Stimulated activated CD4-positive, alpha-beta T cell treated with anti-CD3 and anti-CD28 coated beads, Interleukin-15, amount 100 ng/mL, for 48 hours (primary cell): ENCODE measurements at places on chromosomes 11 and 22.

DNA sequence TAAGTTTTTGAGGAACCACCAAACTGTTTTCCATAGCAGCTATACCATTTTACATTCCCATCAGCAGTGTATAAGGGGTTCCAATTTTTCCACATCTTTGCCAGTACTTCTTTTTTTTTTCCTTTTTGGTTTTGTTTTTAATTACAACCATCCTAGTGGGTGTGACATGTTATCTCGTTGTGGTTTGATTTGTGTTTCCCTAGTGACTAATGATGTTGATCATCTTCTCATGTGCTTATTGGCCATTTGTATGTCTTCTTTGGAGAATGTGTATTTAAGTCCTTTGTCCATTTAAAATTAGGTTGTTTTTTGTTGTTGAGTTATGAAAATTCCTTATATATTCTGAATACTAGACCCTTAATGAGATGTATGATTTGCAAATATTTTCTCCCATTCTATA, 59.3 kb downstream of the STIM1 start:
- no peak for DNase-seq

- no peak for DNase-seq
These were observed 373.9 kb upstream of the C11orf87 start for GRCh38 chr11:109048098-109048497.

DNA sequence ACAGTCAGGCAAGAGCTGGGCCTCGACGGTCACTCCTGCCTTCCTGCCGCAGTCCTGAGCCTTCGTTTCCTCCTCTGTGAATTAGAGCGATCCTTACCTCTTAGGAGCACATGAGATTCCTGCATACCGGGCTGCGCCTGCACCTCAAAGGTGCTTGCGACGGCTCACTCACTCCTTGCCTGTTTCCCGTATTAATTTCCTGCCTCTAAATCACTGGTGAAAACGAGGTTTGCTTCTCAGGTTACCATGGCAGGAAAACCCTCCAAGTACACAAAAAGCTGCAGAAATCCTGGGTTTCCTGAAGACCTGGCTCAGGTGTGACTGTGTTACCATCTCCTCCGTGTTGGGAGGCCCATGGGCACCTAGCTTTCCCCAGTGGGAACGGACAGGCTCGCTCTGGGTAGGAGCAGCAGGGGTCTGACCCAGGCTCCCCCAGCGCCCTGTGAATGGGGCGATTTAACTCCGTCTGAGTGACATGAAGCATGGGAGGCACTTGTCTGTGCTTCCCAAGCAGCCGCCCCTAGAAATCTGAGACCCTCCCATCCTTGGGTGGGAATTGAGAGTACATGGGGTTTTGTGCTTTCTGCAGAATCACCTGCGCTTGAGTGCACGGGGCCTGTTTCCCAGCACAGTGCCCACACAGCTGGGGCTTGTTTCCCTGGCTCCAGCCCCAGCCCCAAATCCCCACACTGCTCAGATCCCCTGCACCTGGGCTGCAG, 64.8 kb downstream of the PHF21B start:
- DNase-seq: no peak

- DNase-seq: no peak
These were observed 14.5 kb downstream of the TMEM25 start for GRCh38 chr11:118545533-118545932.

GRCh38 chr22:24137595-24137994, 43.7 kb upstream of the SUSD2 start:
- DNase-seq: no peak

- DNase-seq: no peak
These were observed 1299.0 kb downstream of the LRRC4C start for GRCh38 chr11:40160418-40160817.

DNA sequence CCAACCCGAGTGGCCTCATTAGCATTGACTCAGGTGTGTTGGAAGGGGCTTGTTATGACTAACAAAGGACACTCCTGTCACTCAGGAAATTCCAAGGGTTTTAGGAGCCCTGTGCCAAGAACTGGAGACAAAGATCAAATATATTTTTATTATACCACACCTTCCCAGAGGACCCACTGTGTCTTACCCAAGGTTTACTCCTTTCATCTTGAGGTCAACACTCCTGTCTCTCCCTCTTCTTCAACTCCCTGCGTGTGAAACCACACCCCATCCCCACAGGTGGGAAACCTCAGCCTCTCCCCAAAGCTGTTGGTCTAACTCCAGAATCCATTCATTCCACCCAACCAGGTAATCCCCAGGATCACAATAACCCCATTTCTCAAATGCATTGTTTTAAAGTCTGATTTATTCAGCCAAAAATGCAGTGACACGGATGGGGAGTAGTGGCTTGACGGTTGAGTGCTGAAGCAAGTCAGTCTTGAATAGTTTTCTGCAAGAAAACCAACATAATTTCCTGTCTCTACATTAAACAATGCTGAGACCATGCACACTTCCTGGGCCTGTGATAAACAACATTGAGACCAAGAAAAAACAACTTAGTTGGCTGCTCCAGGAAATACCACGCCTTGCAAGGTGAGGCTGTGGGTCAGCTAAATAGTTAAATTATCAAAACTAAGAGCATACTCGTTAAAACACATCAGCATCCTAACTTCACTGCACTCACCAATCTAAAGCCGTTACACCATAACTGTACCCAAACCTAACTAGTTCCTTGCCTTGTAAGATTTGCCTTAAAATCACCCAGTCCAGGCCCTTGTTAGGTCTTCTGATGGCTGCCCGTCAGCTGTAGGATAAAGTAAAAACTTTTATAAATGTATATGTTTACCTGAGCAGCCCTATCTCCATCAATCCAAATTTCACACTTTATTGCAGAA, 38.5 kb upstream of the SPON1 start:
- DNase-seq: no peak

GRCh38 chr11:27241311-27242122, 121.5 kb downstream of the CCDC34 start:
- no peak for DNase-seq

DNA sequence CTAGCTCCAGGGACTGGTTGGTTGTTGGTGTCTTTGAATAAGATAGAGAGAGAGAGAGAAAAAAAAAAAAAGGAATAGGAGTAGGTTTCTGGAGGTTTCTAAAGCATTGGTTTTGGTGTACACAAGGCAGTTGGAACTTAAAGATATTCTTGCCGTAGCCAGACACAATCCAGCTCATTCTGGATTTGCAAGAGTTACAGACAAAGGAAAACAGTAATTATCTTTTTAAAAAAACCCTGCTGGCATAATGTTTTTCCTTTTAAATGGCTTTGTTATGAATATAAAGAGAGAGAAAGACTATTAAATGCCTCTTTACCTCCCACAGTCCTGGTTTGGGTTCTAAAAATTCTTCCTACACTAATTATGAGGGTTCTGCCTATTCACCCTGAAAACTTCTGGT, 120.4 kb upstream of the RAG2 start:
- DNase-seq: no peak

- no peak for DNase-seq
These were observed 2.2 kb downstream of the LRFN4 start for GRCh38 chr11:66858939-66859685.

DNA sequence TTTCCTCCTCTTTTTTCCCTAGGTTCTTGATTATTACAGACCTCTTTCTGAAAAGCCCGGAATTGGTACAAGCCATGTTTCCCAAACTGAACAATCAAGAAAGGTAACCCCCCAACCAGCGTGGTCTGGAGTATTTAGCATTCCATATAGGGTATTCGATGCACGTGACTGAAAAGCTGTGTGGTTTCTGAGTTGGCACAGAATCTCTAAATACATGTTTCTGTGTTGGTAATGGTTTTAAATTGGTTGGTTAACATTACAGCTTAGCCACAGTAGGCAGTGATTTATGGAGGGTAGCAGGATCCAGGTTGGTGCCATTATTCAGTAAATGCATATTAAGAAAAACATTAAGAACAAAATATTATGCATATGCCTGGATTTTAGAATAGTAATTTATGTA, 46.8 kb downstream of the ATXN10 start:
- DNase-seq: no peak

- no peak for DNase-seq
These were observed 9.1 kb downstream of the CTSF start for GRCh38 chr11:66559142-66559865.

DNA sequence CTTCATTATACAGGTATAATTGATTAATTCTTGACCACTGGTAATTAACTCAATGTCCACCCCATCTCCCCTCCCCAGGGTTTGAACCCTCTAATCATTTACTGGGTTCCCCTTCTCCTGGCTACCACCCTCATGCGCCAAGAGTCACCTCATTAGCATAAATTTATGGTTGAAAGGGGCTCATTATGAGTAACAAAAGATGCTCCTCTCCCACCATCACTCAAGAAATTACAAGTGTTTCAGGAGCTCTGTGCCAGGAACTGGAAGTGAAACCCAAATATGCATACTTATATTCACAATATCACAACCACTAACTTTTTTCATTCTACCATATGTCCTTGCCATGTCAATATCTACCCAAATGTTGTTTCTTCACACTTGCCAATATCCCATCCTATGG, 7.8 kb upstream of the STIP1 start:
- DNase-seq: no peak

DNA sequence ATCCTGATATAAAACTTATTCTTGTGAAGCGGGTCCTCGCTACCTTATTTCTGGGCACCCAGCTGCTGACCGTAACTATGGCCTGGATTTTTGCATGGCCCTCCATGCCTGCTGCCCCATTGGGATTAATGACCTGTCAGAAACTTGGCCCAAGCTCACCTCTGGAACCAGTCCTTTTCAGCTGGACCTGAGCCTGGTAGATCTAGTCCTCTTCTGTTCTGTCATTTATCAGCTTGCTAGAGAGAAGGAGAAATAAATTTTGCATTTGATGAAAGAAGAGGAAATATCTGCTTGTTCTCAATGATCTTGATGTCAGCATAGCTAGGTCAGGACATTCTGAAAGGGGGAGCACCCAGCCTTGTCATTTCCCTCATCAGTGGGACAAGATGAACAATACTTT, 387.8 kb upstream of the LARGE1 start:
- no peak for DNase-seq

- DNase-seq: no peak
These were observed 76.0 kb downstream of the MYEOV start for GRCh38 chr11:69369945-69370344.

- no peak for DNase-seq
These were observed 173.4 kb upstream of the BDNF start for GRCh38 chr11:27873664-27874063.

DNA sequence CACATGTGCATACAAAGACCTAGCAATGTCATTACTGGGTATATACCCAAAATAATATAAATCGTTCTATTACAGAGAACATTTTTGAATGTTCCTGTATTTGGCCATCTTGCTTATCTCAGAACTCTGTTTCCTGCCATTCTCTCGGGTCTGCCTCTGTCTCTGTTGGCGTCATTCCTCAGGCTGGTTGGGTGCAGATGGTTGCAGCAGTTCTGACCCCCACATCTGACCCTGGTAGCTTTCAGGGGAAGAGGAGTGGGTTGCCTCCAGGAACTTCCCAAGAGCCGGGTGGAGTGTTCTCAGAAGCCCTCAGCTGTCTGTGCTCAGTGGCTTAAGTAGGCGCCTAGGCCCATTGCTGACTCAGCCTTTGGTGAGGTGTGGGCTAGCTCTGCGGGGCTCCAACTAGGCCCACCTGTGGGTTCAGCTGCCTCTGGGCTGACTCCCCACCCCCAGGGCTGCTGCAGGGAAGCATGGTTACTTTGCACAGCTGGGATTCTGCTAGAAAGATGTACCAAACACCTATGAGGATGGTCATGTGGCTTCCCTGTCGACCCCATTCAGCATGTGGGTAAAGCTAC, 114.0 kb downstream of the TBC1D22A start:
- DNase-seq: no peak

DNA sequence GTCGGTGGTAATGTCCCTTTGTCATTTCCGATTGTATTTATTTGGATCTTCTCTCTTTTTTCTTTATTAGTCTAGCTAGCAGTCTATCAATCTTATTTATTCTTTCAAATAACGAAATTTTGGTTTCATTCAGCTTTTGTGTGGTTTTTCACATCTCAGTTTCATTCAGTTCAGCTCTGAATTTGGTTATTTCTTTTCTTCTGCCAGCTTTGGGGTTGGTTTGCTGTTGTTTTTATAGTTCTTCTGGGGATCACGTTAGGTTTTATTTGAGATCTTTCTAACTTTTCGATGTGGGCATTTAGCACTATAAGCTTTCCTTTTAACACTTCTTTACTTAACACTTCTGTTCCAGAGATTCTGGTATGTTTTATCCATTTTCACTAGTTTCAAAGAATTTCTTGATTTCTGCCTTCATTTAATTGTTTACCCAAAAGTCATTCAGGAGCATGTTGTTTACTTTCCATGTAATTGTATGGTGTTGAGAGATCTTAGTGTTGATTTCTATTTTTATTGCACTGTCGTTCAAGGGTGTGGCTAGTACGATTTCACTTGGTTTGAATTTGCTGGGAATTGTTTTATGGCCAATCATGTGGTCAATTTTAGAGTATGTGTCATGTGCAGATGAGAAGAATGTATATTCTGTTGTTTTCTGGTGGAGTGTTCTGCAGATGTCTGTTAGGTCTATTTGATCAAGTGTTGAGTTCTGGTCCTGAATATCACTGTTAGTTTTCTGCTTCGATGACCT, 7.7 kb upstream of the SCGB1D1 start:
- no peak for DNase-seq

DNA sequence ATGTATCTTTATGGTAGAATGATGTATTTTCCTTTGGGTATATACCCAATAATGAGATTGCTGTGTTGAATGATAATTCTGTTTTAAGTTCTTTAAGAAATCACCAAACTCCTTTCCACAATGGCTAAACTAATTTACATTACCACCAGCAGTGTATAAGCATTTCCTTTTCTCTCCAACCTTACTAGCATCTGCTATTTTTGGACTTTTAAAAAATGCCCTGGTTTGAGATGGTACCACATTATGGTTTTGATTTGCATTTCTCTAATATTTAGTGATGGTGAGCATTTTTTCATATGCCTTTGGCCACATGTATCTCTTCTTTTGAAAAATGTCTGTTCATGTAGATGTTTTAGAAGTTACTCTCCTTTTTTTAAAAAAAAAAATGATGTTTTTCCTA, 142.0 kb downstream of the METTL15 start:
- no peak for DNase-seq

- no peak for DNase-seq
These were observed 264.4 kb downstream of the CTTN start for GRCh38 chr11:70662691-70663098.

DNA sequence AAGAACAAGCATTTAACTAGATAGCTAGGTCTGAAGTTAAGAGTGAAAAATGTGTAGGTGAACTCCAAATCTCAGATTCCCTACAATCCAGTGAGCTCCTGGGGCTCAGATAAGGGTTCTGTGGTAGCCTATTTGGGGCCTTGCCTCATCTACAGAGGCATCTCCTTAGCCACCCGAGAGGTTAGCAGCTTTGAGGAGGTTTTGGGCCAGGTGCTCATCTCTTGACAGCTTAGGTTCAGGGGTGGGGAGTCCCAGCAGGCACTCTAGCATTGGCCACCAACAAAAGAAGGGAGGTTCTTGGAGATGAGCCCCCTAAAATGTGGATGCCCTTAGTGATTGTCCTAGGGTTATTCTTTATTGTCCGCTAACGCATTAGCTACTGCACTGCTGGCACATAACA, 184.4 kb upstream of the B3GAT1 start:
- DNase-seq: no peak

GRCh38 chr22:23132376-23133091, 9.3 kb downstream of the RSPH14 start:
- no peak for DNase-seq

GRCh38 chr11:104799251-104799650, 99.0 kb downstream of the CASP12 start:
- DNase-seq: no peak
